ENCODE measurements at places on chromosomes 1 and 21.
A peak's percentile ranks its signal among the peaks of the same experiment; 100 is the strongest.

DNA sequence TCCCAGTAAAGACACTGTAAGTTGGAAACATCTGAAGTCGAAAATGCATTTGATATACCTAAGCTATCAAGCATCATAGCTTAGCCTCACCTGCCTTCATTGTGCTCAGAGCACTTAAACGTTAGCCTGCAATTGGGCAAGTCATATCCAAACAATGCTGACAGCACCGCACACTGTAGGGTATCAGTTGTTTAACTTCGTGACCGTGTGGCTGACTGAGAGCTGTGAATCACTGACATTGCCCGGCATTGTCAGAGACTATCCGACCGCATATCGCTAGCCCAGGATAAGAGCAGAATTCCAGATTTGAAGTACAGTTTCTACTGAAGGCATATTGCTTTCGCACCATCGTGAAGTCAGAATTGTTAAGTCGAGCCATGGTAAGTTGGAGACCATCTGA, 41.5 kb downstream of the GALNT2 start:
- no peak for DNase-seq

- DNase-seq, result no peak
These were observed 92.0 kb upstream of the SIM2 start for GRCh38 chr21:36606983-36607325.

DNA sequence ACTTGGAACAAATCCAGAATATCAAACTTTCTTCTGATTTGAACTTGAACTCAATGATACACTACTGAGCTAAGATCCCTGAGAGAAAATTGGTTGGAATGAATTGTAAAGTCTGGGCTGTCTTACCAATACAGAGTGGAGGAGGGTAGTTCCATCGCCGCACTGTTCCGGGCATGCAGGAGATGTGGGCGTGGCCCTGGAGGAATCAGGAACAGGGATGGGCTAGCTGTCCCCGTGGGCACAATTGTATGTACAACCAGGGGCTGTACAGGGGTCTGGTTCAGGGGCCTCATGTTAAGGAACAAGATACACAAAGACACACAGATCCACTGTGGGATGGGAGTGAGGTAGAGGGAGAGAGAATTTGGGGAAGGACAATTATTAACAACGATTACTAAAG, 144.3 kb downstream of the ZSCAN20 start:
- no peak for DNase-seq

- DNase-seq, result no peak
These were observed 4.4 kb upstream of the PIK3C2B start for GRCh38 chr1:204498981-204499380.

DNA sequence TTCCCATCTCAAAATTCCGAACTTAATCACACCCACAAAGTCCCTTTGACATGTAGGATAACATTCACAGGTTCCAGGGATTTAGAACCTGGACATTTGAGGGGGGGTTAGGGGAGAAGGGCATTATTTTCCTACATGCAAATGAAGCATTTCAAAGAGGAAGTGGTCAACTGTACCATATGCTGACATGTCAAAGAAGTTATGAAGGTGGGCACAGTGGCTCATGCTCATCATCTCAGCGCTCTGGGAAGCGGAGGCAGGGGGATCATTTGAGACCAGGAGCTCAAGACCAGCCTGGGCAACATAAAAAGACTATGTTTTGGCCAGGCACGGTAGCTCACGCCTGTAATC, 35.7 kb downstream of the PTP4A2 start:
- DNase-seq, result no peak

- DNase-seq, result no peak
These were observed 358.3 kb downstream of the KIF26B start for GRCh38 chr1:245512980-245513578.

DNA sequence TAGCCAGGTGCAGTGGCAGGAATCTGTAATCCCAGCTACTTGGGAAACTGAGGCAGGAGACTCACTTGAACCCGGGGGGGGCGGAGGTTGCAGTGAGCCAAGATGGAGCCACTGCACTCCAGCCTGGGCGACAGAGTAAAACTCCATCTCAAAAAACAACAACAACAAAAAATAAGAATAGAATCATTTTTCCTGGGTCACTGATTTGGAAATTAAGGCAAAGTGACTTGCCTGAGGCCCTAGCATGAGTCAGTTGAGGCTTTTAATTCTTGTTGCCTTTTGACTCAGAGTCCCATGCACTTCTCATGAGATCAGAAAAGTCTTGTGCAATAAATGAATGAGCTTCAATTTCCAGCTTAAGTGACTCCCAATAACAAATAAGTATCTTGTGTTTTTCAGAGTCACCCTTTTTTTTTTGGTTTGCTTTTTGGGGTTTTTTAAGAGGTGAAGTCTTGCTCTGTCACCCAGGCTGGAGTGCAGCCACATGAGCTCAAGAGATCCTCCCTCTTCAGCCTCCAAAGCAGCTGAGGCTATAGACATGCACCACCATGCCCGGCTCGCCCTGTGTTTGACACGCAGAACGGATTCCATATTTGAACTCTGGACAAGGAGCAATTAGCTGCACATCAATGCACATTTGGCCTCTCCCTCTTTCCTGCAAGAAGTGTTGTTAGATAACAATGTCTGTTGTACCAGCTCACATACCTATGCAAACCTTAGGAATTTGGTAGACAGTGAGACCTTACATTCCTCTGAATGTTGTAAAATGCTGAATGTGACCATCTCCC, 3.4 kb upstream of the PLEKHM2 start:
- no peak for DNase-seq

GRCh38 chr1:171433451-171433850, 51.9 kb upstream of the PRRC2C start:
- no peak for DNase-seq

DNA sequence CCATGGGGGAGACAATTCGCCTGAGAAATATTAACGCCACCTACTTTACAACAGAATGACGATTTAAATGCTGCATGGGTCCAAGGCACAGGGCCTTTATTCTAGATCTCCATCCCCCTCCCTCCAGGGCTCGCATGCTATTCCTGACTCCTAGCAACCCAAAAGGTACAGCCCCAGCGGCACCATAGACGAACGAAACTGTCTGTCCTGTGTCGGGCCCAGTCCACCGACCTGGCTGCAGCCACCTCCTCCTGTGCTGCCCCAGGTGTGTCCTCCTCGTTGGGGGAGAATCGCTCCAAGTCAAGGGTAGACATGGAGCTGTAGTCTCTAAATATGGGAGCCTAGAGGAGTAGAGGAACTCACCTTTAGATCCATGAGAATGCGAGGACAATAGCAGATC, 196.5 kb downstream of the TOMM20 start:
- no peak for DNase-seq

GRCh38 chr21:20377250-20377649, 621.0 kb upstream of the NCAM2 start:
- DNase-seq, result peak; percentile 83

- DNase-seq, result no peak
These were observed 3.4 kb downstream of the KCNA3 start for GRCh38 chr1:110671361-110671760.

DNA sequence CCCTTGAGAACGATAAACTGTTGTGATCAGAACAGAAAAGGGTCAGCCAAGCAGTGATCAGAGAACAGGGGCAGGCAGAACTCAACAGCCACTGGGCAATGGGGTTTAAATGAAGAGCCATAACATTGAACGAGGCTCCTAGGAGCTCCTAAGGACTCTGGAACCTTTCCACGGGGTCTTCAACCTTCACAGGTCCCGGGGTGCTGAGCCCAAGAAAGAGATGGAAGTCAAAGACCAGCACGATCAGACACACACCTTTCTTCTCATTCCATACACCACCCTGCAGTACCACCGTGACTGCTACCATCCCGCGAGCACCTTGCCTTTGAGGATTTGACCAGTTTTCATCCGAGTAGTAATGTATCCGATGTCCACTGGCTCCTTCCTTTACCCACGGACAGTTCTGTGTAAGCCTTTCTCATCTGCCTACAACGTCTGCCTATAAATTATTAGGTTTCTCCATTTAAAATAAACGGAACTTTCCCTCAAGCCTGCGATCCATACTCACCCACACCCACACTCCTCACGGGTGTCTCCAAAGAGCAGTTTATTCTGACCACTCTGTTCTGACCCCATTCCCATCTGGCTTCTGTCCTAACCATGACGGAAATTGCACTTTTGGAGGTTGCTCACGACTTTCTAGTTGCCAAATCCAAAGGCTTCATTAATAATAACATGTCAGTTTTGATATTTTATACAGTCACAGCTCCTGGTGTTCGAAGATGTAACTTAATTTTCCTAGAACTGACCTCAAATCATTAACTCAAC, 16.8 kb upstream of the HHAT start:
- no peak for DNase-seq

GRCh38 chr21:17783481-17784179, 35.5 kb downstream of the C21orf91 start:
- no peak for DNase-seq

DNA sequence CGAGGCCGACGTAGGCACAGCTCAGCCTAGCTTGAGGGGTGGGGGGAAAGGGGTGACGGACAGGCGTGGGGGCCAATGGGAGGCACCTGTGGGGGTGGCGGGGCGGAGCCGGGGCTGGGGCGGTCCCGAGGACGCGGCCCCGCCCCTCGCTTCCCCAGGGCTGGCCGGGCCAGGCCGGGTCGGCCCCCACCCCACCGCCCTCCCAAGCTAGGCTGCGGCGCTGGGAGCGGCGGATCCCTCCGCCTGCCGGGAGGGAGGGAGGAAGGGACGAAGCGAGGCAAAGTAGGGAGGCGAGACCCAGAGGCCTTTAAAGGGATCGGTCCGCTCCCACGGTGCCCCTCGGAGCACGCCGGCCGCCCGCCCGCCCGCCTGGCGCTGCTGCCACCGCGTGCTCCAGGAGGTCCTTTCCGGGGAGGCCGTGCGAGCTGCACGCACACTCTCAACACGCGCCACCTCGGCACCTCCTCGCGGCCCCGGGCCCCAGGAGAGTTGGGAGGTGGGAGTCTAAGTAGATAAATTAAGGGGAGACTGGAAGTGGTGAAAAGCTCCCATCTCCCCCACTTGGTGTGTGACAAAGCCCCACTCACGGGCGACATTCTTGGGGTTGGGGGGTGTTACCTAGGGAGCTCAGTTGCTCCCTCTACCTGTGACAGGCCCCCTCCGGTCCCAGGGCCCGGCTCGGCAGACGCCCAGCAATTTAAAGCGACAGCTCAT, 375 bp upstream of the MEF2D start:
- peak; percentile 96 for DNase-seq

DNA sequence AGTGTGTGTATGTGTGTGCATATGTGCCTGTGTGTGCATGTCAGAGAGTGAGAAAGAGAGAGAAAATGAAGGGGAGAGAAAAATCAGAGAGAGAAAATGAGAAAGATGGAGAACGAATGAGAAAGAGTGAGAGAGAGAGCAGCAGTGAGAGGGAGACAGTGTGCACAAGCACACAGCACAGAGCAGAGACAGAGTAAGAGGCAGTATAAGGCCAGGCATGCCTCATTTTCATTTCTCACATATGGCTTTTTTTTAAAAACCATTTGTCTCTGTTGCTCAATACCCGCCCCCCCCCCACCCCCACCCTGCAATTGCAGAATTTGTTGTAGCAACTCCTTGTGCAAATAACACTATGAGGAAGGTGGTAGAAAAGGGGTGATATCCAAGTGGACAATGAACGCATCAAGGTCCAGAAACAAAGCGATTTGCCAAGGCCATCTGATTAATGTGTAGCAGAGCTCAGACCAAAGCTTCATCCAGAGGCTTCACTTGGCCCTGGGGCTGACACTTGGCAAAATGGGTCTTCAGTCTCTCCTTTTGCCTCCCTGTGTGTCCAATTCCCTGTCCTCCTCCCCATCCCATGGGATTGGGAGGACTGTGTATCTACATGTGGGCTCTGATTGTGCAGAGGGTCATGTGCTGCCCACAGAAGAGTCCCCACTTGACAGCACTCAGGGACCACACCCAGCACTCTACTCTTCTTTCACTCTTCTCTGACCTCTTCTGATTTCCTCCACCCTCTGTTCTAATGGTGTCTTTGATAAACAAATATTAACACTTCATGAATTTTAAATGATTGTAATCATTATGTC, 38.9 kb upstream of the HSD3B1 start:
- no peak for DNase-seq

DNA sequence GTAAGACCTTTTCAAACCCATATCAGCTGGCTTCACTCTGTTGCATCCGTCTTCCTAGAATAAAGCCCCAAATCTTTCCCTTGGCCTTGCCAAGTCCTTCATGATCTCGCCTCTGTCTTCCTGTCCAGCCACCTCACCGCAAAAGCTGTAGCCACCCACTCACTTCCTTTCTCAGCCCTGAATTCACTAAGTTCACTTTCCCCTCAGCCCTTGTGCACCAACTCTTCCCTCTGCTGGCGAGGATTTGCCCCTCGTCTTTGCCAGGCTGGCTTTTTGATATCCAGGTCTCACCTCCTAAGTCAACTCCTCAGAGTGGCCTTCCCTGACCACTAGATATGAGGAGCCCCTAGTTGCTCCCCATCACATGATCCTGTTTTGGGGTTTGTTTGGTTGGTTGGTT, 3.9 kb upstream of the COL16A1 start:
- no peak for DNase-seq

- no peak for DNase-seq
These were observed 27.1 kb upstream of the PLEKHM2 start for GRCh38 chr1:15657021-15657420.

GRCh38 chr21:30354308-30355005, 6.1 kb upstream of the KRTAP23-1 start:
- no peak for DNase-seq

- peak; percentile 42 for DNase-seq
These were observed 2.0 kb upstream of the NID1 start for GRCh38 chr1:236066828-236067386.
